Stimulated activated CD4-positive, alpha-beta T cell treated with anti-CD3 and anti-CD28 coated beads, Interleukin-1b, Interleukin-23, amount 100 ng/mL, for 24 hours (primary cell): ENCODE measurements at places on chromosomes 16 and 17.

GRCh38 chr17:48663134-48663924, 37.2 kb upstream of the HOXB9 start:
- no peak for DNase-seq

DNA sequence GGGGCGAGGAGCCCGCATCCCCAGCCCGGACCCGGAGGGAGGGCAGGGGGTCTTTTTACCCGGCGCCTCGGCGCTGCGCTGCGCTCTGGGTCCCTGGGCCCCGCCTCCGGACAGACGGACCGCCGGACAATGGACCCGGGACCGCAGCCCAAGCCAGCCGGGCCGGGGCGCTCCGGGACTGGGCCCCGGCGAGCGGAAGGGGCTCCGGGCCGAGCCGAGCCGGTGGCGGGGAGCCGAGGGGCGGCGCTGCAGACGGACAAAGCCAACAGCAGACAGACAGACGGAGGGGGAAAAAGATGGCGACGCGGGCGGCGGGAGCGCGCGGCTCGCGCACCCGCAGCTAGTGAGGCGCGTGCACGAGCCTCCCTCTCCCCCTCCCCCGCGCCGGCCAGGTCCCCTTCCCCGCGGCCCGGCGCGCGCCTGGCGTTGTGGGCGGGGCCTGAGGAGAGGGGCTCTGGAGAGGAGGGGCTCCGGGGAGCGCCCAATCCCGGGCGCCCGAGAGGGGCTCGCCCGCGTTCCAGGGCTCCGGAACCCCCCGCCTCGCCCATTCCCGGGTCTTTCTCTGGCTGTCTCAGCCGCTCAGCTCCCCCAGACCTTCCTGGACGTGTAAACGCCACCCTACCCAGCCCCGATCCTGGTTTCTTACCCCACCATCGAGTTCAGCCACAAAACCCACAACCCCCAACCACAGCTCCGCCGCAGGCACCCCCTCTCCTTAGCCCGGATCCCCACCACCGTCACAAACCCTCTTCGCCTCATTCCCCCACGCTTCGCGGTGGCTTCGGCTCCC, at the start of gene ZNF821:
ZNF821 (minus strand) TSS at position 334 of the 790 bp plus-strand sequence. CDS start 4,236 bp downstream, outside the sequence.
- DNase-seq, result peak; percentile 55

DNA sequence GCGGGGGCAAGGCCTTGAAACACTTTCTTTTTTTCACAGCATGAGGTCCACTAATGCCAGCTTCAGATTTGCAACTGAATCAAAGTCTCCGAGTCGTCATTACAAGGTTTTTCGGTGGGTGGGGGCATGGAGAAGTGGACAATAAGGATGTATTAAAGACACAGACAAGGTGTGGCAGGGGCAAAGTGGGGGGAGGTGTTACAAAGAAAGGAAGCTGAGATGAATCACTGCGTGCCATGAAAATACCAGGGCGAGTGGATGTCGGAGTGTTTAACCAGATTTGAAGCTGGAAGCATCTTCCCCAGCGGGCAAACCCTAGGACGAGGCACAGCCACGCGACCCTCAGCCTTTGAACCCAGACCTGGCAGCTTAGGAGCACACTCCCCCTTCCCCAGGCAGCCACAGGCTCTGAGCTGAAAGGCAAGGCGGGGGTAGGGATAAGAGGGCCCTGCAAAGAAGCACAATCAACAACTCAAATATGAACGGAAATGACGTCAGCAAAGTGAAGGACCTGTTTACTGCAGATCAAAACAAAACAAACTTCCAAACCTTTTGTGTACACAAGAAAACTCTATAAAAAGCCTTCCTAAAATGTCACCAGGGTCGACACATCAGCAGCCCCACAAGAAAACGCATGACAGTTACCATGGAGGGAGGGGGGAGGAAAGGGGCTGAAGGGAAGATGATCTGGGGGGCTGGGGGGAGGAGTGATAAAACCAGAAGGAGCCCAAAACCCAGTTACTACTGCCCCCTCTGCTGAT, 5.6 kb upstream of the ZFHX3 start:
- no peak for DNase-seq

DNA sequence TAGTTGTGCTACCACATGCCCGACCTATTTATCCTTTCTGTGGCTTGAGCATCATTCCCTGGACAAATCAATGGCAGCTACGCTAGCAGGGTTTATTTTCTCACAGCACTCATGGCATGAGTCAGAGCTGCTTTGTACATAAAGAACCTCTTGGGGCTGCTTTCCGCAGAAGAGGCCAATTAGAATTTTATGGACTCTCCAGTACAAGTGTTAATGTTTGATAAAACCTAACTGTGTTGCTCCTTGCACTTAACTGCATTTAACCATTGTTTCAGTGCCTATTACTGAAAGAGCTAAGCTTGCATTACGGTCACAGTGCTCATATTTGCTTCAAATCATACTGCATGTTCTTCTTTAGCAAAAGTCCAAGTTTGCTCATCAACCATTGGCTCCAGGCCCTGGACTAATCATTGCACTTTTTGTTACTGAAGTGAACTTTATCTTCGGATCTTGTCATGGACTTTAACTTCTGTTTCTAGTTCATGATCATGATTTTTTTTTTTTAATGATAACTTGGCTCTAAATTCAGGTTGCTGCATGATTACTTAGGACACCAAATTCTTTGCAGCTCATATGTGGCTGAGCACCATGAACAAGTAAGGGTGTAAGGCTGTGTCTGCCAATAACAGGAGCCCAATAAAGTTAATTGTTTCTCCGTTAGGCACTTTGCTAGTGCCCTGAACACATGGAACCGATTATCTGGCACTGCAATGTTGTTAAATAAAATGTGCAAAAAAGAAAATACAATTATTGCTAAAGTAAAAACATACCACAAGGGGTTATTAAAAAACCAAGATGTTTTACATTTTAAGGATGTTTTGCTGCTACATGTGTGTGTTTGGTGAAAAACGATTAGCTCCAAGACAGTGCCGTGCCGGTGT, 492.2 kb downstream of the KCNJ2 start:
- DNase-seq, result no peak

- no peak for DNase-seq
Observed at GRCh38 chr17:9356488-9356911, 219.1 kb downstream of the STX8 start.

- no peak for DNase-seq
Observed at GRCh38 chr17:179066-179432, 2.4 kb downstream of the DOC2B start.

DNA sequence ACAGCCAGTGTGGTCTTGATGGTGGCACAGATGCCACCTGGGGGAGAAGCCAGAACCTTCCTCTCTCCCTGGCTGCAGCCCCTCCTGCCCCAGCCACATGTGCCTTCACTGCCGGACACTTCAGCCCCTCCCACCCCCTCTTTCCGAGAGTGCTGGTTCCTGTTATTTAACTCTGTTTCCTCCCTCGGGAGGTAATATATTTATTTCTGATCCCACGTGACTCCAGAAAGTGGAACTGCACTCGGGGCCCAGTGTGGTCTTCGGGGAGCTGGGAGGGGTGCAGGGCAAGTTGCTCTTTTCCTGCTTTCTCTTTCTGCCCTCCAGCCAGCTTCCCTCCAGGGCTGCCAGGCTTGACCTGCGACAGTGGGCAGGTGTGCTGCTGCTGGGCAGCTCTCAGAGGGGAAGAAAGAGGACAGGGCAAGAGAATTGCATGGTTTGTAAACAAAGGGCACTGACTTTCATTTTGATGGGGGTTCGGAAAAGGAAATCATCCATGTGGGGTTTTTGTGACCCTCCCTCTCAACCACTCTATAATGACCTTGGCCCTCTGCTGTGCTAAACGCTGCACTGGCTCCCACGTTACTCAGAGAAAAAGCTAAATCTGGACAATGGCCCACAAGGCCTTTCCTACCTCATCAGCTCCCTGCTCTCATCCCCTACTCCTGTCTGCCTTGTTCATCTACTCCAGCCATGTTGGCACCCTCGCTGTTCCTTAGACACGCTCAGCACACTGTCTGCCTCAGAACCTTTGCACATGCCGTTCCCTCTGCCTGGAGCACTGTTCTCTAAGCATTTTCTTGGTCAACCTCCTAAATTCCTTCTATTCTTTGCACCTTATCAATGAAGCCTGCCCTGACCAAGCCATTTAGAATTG, 8.2 kb upstream of the CIITA start:
- DNase-seq, result no peak

DNA sequence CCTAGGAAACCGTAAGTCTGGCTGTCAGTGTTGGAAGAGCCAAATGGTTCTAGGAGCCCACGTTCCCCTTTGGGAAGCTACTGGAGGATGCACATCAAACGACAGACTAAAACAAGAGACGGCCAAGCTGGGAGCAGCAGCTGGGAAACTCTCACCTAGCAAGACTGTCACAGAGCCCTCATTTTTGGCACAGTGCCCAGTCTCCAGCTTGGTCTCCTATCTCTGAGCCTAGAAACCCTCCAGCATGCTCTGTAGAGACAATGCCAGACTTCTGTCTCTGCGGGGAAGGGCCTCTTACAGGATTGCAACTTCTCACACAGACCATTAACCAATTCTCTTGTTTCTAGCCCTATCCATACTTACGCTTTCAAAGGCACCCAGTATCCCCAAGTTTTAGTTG, 23.5 kb downstream of the GTF3C1 start:
- DNase-seq, result no peak

GRCh38 chr17:82534401-82534812, 14.9 kb downstream of the FOXK2 start:
- no peak for DNase-seq

DNA sequence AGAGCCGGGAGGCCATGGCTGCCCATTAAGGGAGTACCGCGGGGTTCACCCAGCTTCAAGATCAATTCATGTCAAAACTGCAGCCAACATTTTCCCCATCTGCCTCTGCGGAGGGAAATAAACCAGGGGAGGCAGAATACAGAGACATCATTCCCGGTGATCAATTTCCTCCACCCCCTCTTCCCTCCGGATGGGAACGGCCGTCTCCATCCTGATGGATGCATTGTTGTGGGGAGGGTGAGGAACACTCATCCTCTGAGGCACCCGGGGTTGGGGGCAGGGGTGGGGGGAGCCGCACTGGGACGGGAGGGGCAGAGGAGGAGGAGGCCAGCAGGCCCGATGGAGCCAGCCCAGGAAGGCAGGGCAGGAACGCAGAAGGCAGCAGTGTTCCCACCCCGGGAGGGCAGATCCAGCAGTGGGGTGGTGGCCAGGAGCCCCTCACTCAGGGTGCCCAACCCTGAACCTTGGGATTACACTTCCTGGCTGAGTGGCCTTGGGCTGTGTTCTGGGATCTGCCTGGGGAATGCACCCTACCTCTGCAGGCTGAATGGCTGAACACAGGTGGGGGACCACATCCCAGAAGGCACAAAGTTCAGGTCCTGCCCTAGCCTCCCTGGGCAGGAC, 14.2 kb downstream of the CACNG5 start:
- DNase-seq, result no peak

GRCh38 chr17:70261170-70261569, 91.8 kb downstream of the KCNJ2 start:
- no peak for DNase-seq

- DNase-seq, result no peak
Observed at GRCh38 chr16:20636671-20637070, 60.5 kb upstream of the ACSM2B start.

GRCh38 chr16:56950881-56951771, 10.6 kb upstream of the CETP start:
- DNase-seq, result no peak

DNA sequence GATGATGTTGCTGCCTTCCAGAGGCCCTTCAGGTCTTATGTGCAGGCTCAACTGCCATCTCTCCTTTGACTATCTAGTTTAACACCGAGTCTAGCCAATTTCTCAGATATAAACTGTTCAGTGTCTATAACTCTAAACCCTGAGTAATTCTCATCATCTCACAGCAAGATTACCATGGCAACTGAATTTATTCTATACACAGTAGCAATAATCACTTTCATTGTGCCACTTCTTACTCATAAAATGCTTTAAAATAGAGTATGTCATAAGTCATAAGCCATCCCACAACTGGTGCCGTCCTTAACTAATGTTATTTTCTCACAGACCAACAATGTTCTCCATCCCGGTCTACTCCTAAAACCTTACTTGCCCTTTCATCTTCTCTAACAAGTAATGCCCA, 45.0 kb downstream of the SYNRG start:
- DNase-seq, result no peak

- DNase-seq, result no peak
Observed at GRCh38 chr16:26175944-26176343, 484.2 kb downstream of the HS3ST4 start.

DNA sequence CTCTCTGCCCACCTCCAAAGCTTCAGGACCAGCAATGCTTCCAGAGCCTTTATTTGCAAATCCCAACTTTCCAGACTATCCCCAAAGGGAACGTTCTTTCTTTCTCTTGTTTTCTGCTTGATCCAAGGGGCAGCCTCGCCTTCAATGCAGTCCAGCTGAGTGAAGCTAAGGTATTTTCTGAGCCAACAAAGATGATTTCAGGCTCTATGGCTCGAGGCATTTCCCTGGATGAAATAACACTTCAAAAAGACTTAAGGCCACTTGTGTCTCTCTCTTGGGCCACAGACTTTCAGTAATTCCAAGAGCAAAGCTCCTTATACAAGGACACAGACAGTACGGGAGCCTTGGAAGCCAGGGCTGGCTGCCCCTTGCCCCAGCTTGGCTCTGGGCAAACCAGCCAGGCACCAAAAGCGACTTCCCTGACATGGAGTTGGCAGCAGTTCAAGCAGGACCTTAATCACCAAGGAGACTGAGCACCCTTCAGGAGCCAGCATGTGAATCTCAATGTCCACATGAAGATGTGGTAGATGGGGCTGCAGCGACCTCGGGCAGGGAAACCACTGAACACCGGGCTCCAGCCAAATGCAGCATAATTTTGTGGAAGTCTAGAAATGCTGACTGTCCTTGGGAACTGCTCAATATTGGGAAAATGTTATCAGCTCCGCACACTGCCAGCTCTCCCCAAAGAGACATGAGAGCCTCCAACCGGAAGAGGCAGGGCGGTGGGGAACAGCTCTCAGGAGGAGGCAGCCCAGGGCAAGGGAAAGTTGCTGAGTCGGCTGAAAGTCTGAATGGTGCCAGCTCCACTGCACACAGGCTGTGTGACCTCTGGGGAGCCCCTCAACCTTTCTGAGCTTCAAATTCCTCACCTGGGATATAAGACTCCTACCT, 39.0 kb downstream of the TK2 start:
- DNase-seq, result no peak

- no peak for DNase-seq
Observed at GRCh38 chr16:63066552-63066951, 1030.3 kb upstream of the CDH8 start.

DNA sequence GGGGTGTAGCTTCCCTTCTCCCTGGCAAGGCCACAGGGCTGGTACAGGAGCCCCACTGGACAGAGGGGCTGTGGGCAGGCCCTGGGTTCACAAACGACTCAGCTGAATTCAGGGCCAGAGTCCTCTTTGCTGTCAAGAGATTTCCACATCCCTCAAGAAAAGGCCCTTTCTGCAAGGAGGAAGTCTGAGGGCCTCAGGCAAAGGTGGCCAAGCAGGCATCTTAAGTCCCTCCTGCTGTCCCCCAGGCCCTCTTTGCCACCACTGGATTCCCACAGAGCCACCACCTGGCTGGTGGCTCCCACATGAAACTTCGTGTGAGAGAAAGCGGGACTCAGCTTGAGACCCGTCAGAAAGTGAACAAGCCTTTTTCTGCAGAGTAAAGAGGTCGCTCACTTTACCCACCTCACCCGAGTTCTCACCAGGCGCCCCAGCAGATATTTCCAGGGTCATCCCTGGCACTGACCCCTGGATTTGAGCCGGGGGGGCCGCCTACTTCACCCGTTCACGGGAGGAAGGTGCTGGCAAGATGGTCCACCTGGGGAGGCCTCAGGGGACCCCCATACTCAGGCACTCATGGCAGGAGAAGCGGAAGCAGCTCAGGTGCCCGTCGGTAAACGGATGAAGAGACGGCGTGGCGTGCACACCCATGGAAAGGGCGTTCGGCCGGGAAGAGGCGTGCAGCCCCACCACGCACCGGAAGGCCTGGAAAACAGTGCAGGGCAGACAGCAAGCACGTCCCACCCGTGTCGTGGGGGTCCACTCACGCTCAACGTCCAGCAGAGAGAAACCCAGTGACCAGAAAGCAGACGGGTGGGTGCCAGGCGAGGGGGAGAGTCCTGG, 3.6 kb downstream of the RNF166 start:
- DNase-seq, result no peak
